ENCODE measurements at places on chromosomes 2 and 18.

DNA sequence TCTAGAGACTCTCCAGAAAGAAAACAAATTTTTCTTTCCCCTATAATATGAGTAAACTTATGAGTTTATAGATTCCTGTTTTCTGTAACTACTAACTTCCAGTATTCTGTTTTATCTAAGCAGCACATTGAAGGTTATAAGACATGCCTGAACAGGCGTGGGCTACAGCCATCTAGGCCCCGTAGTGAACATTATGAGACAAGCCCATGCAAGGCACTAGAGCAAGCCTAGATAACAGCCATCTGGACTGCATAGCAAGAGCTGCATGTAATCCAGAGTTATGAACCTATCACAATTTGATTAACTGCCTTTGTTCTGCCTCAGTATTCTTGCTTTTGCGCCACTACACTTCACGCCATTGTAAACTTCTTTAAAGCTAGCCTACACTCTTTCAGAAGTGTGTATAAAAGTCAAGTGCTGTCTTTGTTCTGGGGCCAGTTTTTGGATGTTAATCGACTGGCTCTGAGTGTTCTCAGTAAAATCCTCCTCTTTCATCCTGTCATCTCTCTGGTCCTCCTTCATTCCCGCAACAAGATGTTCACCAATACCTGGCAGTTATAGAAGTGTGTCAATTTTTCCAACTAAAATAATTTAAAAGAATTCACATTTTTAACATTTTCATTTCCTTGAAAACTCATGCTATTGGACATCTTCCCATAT, 3.0 kb upstream of the SULT1C3 start:
- no peak for DNase-seq

- no peak for DNase-seq
Observed at GRCh38 chr18:13811993-13812392, 12.0 kb upstream of the MC5R start.

- no peak for DNase-seq
Observed at GRCh38 chr18:46771141-46771540, 14.3 kb upstream of the ST8SIA5 start.

DNA sequence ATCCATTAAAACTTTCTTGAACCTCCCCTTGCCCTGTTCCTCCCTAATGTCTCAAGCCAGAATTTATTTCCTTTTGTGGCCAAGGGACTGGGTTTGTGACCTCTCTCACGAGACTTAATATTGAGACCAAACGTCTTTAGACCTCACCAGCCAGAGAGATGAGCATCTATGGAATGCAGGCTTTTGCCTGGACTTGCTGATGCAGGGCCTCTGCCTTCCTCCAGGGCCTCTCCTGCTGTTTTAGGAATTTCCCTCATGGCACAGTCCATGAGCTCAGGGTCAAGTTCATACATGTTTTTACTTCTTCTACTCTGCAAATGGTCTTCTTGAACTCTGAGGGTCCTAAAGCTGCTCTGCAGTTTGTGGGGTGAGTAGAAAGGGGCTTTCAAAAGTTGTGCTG, 22.3 kb downstream of the IL1B start:
- no peak for DNase-seq

DNA sequence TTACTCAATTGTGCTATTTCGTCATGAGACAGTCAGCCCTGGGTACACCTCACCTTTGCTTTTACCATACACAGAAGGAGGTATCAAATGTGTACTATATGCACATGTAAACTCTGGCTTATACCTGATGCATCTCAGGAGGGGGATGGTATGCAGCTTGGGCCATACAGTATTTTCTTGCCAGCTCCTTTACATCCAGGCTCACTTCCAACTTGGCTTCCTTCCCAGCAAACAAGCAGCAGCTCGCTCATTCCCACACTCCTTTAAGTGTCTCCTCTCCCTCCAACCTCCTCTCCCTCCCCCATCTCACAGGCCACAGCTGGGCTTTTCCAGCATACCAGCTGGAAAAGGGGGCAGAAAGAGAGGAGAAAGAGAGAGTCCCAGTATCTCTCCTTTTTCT, 9.6 kb downstream of the MARCHF4 start:
- no peak for DNase-seq

GRCh38 chr2:2570871-2571270, 239.8 kb upstream of the MYT1L start:
- no peak for DNase-seq

GRCh38 chr18:346600-346999, 78.8 kb upstream of the THOC1 start:
- no peak for DNase-seq

GRCh38 chr2:189521699-189522434, 58.7 kb downstream of the SLC40A1 start:
- peak; percentile 78 for DNase-seq

- no peak for DNase-seq
Observed at GRCh38 chr2:95023222-95023597, 2.3 kb upstream of the MAL start.

DNA sequence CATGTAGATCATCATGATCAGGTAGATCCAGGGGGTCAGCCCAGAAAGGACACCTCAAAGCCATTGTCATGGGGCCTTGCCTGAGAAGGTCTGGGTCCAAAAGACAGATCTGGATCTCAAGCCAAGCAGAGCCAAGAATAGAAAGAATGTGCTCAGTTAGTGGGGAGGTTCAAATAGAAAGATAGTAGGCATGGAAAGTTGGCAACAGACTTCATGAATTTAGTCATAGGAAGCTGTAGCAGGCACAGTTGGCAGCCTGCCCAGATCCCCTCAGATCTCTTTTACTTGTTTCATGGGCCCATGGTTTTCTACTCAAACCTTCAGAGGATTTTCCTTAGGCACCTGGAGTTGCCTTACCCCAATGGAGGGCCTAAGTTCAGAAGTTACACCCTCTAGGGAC, 767.0 kb downstream of the SLC4A3 start:
- DNase-seq: peak; percentile 21

GRCh38 chr2:212520340-212520739, 18.3 kb downstream of the ERBB4 start:
- DNase-seq: no peak

- no peak for DNase-seq
Observed at GRCh38 chr2:60465736-60466135, 87.7 kb downstream of the BCL11A start.

- DNase-seq: no peak
Observed at GRCh38 chr18:4549164-4549872, 94.2 kb upstream of the DLGAP1 start.

GRCh38 chr2:15238028-15238427, 323.1 kb downstream of the NBAS start:
- DNase-seq: no peak

GRCh38 chr2:216034065-216034464, 20.7 kb upstream of the MREG start:
- peak; percentile 65 for DNase-seq

GRCh38 chr18:63903851-63904570, 3.7 kb upstream of the SERPINB10 start:
- DNase-seq: no peak

DNA sequence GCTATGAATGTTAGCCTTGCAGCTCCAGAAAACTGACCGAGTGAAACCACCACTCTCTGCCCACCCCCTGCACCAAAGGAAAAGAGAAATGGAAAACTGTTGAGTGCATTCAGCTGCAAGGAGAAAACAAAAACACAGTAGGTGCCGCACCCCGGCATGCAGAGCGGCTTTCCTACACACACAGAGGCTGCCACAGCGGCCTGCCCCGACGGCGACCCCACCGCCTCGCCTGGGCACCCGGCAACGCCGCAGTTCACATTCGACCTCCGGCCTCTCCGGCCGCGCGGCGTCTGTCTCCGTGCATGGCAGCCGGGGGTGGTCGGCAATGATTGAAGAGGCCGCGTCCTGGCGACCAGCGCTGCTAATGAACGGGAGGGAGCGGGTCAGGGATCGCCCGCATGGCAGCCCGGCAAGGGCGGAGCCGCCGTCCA, 417.1 kb upstream of the SALL3 start:
- DNase-seq: no peak

GRCh38 chr18:42392416-42392815, 437.4 kb downstream of the PIK3C3 start:
- no peak for DNase-seq

DNA sequence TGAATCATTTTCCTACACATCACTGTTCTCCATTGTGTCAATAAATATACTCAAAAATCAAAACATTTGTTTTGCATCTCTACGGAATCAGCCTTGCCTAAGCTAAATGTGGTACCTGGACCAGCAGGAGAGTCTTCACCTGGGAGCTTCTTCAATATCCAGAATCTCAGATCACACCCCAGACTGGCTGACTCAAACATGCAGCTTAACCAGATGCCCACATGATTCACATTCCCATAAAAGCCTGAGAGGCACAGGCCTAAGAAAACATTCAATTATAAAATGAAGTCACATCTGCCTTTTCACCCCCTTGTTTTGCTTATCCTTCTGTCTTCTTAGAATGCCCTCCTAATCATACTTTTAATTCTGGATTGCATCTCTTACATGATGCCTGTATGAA, 1045.5 kb upstream of the NXPH2 start:
- no peak for DNase-seq

Measured in fibroblast of gingiva (primary cell).